ENCODE measurements at places on chromosomes 7 and 10. TPM values are rescaled to one million over a fixed set of nuclear protein-coding genes. Genes with fewer than 3 reads are reported as not detected.

DNA sequence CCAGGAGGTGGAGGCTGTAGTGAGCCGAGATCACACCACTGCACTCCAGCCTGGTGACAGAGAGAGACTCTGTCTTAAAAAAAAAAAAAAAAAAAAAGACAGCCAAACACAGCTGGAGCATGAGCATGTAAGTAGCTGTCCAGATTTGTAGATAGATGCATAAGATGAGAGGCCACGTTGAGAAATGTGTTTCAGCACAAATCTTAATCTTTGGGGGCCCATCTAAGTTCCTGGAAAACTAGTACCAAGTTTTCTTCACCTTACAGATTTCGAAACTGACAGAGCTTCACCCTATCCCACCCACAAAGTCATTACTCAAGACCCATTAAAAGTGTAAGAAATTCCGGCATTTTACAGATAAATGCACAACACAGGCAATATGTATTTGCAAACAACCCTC lies 208.2 kb downstream of the PARD3 start:
- H3K4me3 ChIP-seq, result no peak overlapping the region
- no peaks in the 10 kb centered on the region for H3K36me3 ChIP-seq
- H3K4me1 ChIP-seq, result no peaks in the 10 kb centered on the region
- H3K27me3 ChIP-seq, result no peaks in the 10 kb centered on the region

CLCN1 gene
- total RNA-seq, result not detected

GRCh38 chr10:24213881-24214280 lies 4.9 kb downstream of the KIAA1217 start:
- no peaks in the 10 kb centered on the region for H3K27me3 ChIP-seq
- DNase-seq, result no peak
- peaks cover 3% of the 10 kb centered on the region for H3K36me3 ChIP-seq
- H3K4me1 ChIP-seq, result peaks cover 16% of the 10 kb centered on the region
- no peak overlapping the region for H3K27ac ChIP-seq

DNA sequence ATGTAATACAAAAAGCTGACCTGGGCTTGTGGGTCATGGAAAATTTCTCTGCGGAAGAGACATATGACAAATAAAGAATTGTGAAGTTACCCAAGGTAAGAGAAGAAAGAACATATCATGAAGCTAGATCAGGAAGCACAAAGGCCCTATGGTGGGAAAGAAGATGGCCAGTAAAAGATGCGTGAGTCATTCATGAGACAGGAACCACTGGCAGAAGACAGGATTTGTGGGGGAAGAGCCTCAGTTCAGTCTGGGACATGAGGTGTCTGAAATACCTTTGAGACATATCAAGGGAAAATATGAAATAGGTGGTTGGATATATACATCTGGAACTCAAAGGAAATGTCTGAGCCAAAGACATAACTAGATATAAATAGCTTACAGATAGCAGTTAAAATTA lies 27.7 kb upstream of the AMPH start:
- no peaks in the 10 kb centered on the region for H3K36me3 ChIP-seq
- DNase-seq, result no peak
- H3K27me3 ChIP-seq, result no peaks in the 10 kb centered on the region
- H3K27ac ChIP-seq, result no peak overlapping the region
- no peak overlapping the region for H3K4me3 ChIP-seq
- no peaks in the 10 kb centered on the region for H3K4me1 ChIP-seq

SPDYE5 gene
- total RNA-seq, result not detected

DEPP1 gene
- 1.3 TPM for total RNA-seq

DNA sequence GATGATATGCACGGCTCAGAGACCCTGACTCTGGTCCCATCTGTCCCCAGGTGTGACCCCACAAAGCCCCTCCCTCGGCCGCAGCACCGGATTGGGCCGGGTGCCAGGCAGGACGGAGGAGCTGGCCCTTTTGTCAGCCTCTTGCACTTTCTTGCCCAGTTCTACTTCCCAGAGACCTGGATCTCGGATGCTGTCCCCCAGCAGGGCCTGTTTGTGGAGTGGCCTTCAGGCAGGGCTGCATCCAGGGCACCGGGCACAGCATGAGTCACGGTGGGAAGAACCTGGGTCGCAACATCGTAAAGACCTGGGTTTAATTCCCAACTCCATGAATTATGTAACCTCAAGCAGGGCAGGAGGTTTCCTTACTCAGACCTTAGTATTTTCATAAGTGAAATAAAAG lies 158.4 kb upstream of the SH2B2 start:
- peaks cover 26% of the 10 kb centered on the region for H3K36me3 ChIP-seq
- no peaks in the 10 kb centered on the region for H3K27me3 ChIP-seq
- no peak overlapping the region for H3K4me3 ChIP-seq
- DNase-seq, result no peak
- H3K27ac ChIP-seq, result no peak overlapping the region
- H3K4me1 ChIP-seq, result no peaks in the 10 kb centered on the region

GRCh38 chr7:114988026-114988425 lies 66.1 kb downstream of the MDFIC start:
- no peak for DNase-seq
- peak overlapping the region; percentile 5 for H3K4me3 ChIP-seq
- H3K36me3 ChIP-seq, result no peaks in the 10 kb centered on the region

TUBB8 gene
- total RNA-seq, result 0.50 TPM

- H3K36me3 ChIP-seq, result peaks cover 16% of the 10 kb centered on the region
- no peak for DNase-seq
- no peaks in the 10 kb centered on the region for H3K4me1 ChIP-seq
- H3K27me3 ChIP-seq, result no peaks in the 10 kb centered on the region
- H3K27ac ChIP-seq, result no peak overlapping the region
- H3K4me3 ChIP-seq, result no peak overlapping the region
Observed at GRCh38 chr7:99371376-99371920, 3.1 kb upstream of the ARPC1B start.

DNA sequence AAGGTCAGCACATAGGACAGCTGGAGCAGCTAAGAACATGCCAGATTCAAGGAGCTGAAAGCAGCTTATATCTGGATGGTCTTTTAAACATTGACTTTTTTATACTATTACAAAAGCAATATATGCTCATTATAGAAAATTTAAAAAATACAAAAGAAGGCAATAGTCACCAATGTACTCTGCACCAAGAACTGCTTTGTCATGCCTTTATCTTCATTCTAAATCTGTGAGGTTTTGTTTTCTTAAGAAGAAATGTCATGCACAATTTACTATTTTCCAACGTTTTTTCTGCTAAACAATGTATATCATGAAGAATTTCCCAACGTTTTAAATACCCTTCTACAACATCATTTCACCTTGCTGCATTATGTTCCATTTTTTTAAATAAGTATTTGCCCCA lies 2.8 kb downstream of the LIPM start:
- H3K4me1 ChIP-seq, result peaks cover 5% of the 10 kb centered on the region
- H3K36me3 ChIP-seq, result no peaks in the 10 kb centered on the region
- DNase-seq, result no peak
- H3K27ac ChIP-seq, result no peak overlapping the region

SHTN1 gene
- total RNA-seq, result 39.4 TPM

SMURF1 gene
- total RNA-seq, result 36.4 TPM

All from endodermal cell (in vitro differentiated cells).